NCI-H1694 treated with DMSO at 0.1 percent for 48 hours (cell line): ENCODE measurements at places on chromosomes 7 and 10.
A peak's percentile ranks its signal among the peaks of the same experiment; 100 is the strongest.

DNA sequence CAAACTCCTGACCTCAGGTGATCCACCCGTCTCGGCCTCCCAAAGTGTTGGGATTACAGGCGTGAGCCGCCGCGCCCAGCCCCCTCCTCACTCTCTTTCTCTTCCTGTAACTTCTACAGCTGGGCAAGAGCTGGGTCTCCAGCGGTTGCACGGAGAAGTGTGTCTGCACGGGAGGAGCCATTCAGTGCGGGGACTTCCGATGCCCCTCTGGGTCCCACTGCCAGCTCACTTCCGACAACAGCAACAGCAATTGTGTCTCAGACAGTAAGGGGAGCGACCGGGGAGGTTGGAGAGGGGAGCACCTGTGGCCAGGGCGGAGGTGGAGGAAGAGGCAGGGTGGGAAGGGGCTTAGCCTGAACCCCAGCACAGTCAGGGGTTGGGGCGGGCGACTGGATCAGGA lies 41.4 kb downstream of the EPHB4 start:
- DNase-seq = no peak

DNA sequence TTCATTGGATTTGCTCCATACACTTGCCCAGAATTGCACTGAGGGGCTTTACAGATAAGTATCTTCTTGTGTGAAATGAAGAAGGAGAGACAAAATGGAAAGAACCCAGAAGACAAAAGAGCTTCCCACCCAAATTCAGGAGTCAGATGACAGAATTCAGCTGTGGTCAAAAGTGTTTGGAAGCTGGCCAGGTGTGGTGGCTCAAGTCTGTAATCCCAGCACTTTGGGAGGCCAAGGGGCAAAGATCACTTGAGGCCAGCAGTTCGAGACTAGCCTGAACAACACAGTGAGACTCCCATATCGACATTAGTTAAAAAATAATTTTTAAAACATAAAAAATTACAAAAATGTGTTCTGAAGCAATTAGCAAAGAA lies 27.1 kb downstream of the DUSP5 start:
- DNase-seq = no peak

- DNase-seq = no peak
Observed at GRCh38 chr7:47771990-47772360, 176.3 kb downstream of the PKD1L1 start.

GRCh38 chr7:66576646-66577045 lies 52.0 kb upstream of the KCTD7 start:
- no peak for DNase-seq

GRCh38 chr10:16570731-16571130 lies 49.1 kb upstream of the C1QL3 start:
- no peak for DNase-seq

DNA sequence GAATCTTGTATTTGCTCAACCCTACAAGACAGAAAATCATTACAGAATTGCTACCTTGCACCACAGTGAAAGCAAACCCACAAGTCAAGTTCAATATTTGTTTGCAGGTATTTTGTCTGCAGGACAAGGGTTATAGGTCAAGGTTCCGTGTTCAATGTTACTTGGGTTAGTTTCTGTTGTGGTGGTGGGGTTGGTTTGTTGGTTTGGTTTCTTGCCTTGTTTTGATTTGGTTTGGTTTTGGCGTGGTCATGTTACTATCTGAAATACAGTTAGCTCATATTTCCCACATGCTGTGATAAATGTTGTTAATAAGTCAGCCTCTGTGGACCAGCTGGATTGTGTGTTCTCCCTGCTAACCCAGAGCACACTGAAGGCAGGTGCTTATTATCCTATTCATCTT lies 75.6 kb upstream of the INSIG1 start:
- no peak for DNase-seq

DNA sequence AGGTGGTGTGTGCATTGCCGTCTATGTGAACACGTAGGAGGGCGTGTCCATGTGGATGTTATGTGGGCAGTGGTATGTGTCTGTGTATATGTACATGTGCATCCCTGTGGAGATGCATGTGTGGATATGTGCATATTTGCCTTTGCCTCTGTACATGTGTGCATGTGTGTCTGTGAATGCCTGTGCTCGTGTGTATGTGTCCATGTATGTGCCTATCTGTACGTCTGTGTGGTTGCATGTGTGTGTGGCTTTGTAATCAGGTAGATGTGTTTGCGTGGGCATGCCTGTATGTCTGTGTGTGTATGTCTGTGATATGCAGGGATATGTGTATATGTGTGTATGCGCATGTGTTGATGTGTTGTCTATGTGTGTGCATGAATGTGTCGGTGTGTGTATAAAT lies 19.7 kb downstream of the ADCY1 start:
- DNase-seq = no peak

DNA sequence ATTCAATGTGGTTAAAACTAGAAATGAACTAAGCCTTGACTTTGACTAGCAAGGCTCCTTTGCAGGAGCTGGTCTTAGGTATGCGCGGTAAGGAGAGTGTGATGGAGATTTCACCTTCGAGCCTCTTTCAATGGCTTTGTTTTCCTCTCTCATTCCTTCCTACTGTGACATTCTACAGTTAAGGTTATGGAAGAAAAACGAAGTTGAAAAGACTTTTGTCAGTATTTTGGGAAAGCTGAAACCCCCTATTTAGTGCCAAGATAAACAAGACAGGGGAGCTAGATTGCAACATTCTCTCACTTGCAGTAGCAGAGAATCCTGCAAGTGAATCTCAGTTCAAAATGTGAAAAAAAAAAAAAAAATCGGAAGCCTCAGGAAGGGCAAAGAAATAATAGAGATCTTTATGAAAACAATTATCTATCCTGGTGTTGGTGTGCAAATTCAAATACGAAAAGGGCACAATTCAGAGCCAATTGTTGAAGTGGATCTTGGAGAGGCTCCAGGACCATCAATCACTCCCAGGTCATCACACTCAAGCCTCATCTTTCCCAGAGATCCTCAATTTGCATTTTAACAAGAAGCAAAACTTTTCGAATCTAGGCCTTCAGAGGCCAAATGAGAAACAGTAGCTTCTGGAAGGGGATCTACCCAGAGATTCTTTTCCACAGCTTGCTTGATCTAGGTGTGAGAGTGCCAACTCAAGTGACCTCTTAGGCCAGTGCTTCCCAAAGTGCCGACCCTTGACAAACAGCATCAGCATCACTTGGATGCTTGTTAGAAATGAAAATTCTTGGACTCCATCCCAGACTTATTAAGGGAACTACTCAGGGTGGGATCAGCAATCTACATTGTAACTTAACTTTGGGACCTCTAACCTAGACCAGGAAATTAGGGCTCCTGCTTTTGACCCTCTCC lies 163.8 kb downstream of the INHBA start:
- no peak for DNase-seq

DNA sequence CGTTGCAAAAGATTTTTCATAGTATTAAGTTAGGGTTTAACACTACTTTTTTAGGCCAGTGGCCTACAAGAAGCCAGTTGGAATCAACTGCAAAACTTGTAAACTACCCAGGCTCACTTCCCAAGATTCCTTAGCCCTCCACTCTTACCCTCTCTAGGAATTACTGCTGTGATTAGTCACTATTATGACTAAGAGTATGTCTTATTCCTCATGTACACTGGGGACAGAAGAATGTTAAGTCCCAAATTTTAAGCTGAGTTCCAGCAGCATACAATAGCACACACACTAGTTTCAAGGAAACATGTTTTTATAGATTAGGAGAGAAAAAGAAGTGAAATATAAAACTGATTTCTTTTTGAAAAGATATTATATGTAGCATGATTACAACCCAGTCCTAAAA lies 42.8 kb downstream of the FBXL13 start:
- DNase-seq = no peak

DNA sequence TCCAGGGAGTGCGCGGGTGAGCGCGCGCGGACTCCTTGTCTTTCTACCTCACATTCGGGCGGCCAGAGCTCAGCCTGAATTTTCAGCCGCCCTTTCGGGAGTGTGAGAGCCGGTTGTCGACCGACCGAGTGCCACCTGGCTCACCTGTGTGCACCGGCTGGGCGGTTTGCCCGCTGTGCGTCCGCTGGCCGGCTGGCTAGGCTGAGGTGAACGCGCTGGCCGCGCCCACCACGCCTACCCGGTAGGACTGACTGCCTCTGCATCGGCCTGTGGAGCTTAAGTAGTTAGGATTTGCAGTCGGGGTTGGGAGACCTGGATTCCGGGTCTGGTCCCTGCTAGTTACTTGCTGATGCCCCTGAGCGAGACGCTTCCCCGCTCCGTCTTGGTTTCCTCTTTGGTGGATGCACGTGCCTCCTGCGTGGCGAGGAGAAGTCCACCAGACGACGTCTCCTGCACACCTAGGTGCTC lies 553 bp downstream of the TSPAN15 start:
- no peak for DNase-seq

DNA sequence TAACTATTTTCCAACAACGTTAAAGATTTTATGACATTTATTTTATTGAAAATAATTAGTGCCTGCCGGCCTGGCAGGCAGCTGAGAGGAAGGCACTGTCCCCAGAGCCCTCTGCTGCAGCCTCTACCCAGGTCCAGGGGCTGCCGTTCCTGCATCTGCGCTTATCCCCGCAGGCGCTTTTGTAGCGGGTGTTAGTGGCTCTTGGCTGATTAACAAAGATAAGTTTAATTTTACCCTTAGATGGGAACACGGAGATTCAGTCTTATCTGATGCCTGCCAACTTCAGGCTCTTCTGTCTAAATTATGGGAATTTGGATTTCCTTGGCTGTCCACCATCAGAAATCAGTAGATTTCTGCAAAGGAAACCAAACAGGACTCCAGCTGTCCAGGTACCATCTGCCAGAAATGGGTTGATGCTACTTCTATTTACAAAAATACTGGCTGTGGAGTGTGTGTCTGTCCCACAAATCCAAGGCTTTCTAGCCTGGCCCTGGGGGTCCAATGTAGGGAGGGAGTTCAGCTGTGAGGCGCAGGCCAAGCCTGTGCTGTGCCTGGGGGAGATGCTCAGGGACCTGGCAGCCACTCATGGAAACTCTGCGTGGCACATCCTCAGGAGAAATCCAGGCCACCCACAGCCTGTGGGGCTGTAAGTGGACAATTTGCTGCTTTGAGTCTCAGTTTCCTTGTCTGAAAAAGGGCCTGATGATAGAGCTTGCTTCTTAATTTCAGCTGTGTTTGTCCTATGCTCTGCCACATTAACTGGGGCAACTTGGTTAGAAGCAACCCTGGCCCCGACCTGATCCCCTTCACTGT lies 62.0 kb upstream of the IGFBP3 start:
- no peak for DNase-seq

GRCh38 chr7:8277394-8277982 lies 15.5 kb upstream of the ICA1 start:
- peak; percentile 10 for DNase-seq

- DNase-seq = no peak
Observed at GRCh38 chr10:124825702-124826101, 24.1 kb downstream of the ABRAXAS2 start.

- no peak for DNase-seq
Observed at GRCh38 chr10:124287791-124288190, 130.9 kb downstream of the OAT start.

GRCh38 chr7:32089256-32089655 lies 19.0 kb upstream of the PDE1C start:
- no peak for DNase-seq

DNA sequence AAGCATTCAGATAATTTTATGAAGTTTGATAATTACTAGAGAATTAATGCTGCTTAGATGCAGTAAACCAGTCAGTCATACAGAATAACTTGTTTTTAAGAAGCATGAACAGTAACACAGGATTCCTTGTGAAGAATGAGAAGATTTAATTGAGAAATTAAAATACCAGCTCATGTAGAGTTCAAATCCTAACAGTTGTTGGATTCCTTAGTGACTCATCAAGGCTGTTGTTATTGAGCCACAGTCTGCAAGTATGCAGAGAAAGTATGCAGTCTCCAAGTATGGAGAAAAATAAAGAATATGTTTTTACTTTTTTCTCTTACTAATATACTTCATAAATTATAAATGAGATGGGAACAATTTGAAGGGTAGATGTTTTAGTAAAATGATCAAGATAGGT lies 30.2 kb upstream of the CYP26C1 start:
- no peak for DNase-seq

GRCh38 chr7:132078891-132079735 lies 497.2 kb downstream of the PLXNA4 start:
- no peak for DNase-seq

DNA sequence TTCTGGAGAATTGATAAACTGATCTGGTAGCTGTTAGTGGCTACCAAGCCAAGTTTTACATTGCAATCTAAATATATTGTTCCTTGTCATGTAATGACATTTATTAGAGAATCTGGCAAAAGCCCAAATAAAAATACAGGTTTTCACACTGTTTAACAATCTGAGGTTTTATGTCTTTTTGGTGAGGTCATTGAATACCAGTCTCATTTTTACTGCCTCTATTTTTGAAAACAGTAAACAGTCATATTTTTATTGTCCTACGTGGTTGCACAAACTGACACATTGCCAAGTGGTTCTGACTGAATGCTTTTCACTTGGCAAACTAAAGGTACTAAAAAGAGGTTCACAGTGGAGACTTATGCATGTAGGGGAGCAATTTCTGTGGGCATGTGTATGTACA lies 157.5 kb downstream of the PRKG1 start:
- peak; percentile 74 for DNase-seq

DNA sequence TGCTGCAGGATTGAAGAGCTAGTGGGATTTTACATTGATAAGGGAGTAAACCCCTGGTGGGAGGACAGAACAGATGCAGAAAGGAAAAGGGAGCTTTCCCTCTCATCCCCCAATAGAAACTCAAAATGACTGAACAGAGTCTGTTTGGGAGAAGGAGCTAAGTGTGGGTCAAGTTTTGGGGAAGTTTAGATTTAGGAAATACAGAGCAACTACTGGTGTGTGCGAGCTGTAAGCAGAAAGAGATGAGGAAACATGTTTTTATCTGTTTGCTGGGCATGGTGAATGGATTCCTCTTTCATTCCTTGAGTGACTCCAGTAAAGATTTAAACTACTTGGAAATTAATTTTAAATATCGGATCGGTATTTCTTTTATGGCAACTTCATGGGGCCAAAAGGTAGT lies 132.7 kb downstream of the AOAH start:
- DNase-seq = no peak

DNA sequence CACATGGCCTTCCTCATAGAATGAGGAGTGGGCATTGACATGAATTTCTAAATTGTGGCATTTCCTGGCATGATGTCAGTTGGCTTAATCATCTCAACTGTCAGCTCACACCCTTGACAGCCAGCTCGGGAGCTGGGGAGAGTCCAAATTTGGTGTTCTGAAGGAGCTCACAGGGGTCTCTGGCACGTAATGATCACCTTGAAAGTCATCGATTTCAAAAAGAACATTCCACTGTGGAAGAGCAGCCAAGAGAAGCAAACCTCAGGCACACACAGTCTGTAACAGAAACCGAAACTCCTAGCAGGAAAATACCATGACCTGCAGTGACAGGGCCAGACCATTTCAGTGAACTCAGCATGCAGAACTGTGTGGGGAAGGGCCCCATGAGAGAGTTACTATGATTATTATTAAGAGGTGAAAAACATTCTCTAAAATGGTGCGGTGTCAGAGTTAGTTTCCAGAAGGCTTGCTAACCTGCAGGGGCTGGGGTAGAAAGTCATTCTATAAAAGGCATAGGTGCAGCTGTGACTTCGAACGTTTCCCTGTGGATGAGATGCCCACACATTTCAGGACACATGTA lies 26.4 kb upstream of the KLF6 start:
- DNase-seq = no peak
